ENCODE measurements at places on chromosomes 1 and 21. TPM values are rescaled to one million over a fixed set of nuclear protein-coding genes. Genes with fewer than 3 reads are reported as not detected.

RXRG gene
- total RNA-seq: 0.24 TPM

RIPPLY3 gene
- total RNA-seq: not detected

TMPRSS3 gene
- 0.32 TPM for total RNA-seq

VHLL gene
- total RNA-seq: not detected

BRDT gene
- not detected for total RNA-seq

AADACL3 gene
- not detected for total RNA-seq

GBP4 gene
- total RNA-seq: 1.0 TPM

FCRL5 gene
- total RNA-seq: 0.72 TPM

ZNF683 gene
- total RNA-seq: not detected

CRP gene
- not detected for total RNA-seq

CCDC27 gene
- not detected for total RNA-seq

SYCP1 gene
- not detected for total RNA-seq

CA6 gene
- total RNA-seq: not detected

PLPP3 gene
- total RNA-seq: 14.7 TPM

SAMD13 gene
- total RNA-seq: 0.44 TPM

FMO4 gene
- total RNA-seq: 1.9 TPM

CFH gene
- 33.9 TPM for total RNA-seq

KRTAP12-2 gene
- total RNA-seq: not detected

C2CD4D gene
- total RNA-seq: 0.24 TPM

CHD1L gene
- 19.0 TPM for total RNA-seq

CNIH3 gene
- total RNA-seq: 2.1 TPM

OLIG2 gene
- not detected for total RNA-seq

TP73 gene
- 5.2 TPM for total RNA-seq

Measured in esophagus mucosa (tissue), 1 donor.